ENCODE measurements at places on chromosomes 2 and 18.

DNA sequence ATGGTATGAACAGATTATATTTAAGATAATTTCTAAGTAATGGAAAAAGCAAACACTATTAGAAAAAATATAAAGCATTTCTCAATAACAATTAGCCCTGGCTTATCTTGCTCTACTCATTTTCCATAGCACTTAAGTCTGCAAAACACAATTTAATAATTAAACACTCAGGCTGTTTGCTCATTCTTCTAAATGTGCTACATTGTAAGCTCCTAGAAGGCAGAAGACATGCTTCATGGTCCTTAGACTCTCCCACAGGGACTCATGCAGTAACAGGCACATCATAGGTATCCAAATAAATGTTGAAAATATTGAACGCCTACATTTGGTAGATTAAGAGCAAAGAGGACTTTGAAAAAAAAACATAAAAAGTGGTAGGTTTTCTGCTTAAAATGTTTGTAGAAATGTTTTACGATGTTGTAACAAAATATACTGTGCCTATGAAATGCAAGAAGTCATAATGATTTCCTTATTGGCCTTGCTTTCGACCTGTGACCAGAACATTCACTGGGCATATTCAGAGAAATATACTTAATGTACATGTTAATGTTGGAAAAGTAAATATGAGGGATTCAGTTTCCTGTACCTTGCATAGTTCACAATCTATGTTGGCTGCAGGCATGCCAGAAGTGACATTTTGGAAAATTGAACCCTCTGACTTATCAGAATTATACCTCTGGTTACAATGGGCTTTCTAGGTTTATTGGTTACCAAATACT, 27.2 kb downstream of the G6PC2 start:
- DNase-seq, result no peak

DNA sequence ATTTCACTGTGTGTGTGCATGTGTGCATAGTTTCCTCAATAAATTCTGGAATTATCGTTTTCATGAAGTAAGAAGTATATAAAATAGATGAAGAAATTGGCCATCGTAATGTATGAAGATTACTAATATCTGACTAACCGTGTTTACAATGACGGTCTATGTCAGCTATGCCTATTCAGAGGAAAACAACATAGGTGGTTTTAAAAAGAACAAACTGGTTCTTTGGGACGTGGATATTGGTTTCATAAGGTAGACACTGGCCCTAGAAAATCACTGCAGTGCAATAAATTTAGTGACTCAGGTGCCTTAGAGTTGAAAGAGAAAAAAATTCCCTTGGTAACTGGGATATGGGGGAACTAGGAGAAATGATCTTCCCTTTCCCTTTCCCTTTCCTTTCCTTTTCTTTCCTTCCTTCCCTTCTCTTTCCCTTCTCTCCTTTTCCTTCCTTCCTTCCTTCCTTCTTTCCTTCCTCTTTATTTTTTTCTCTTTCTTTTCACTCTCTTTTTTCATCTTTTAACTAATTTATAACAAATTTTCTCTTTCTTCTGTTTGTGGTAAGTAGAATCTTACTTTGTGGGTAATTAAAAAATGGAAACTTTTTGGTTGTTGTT, 36.4 kb downstream of the MAP2 start:
- no peak for DNase-seq

DNA sequence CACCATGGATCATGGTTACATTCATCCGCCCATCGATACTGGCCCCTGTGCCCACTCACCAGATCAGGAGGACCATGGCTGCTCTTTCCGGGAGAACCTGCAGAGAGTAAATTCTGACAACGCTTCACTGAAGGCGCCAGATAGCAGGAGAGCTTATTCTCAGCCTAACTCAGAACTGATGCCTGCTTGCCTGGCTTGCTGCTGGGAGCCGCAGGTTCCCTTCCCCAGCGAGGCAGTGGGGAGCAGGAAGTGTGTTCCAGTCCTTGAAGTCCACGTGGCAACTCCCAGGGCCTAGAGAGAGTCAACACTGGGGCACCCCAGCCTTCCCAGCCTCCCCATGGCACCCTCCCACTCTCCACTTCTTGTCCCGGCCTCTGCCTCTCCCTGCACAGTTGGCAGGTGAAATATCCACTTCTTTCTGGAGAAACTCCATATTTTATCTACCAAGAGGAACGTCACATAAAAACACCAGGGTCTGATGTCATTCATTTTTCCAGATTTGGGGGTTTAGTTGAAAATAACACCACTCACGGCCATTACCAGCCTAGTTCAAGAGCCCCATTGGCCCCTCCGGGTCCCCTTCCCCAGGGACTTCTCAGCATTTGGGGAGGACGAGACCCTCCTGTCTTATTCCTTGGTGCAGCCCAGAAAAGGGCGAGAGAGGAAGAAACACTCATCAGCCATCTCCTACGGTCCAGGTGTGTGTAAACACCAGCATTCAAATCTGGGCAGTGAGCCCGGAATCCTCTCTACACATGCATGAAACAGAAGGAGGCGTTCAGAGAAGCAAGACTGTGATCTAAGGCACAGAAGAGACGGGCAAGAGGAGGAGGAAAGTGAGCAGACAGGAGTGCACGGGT, 3.5 kb upstream of the TUBB6 start:
- DNase-seq, result no peak

DNA sequence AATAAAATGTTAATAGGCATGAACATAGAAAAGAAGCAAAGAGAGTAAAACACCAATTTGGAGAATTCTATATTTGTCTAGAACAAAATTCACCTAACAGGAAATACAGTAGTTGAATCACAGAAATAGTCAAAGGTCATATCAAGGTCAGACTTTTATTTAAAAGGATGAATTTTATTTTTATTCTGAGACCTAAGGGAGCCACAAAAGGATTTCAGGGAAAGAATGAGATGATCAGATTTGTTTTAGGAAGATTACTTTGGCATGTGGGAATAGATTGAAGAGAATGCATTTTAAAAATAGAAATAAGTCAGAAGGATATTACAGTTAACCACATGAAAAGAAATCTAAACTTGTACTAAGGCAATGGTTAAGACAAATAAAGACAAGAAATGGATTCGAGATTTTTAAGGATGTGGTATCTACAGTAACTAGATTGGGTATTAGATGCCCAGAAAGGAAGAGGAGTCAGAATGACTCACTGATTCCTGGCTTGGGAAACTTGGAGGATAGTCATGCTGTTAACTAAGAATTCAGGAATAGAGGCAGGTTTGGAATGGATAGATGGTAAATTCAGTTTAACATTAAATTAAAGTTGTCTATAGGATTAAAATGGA, 56.0 kb downstream of the METTL4 start:
- DNase-seq, result peak; percentile 97

DNA sequence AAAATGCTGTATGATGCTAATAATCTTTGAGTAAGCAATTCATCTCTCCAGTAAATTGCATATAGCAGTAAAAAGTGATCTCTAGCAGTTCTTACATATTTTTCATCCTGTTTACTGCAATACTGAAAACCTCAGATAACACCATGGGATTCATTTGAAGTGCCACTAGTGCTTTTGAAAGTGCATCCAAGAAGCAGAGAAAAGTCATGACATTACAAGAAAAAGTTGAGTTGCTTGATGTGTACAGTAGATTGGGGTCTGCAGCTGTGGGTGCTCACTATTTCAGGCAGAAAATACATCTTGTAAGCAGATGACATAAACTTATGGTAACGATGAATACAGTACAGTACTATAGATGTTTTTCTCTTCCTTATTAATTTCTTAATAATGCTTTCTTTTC, 1984.9 kb upstream of the LRRTM1 start:
- no peak for DNase-seq

DNA sequence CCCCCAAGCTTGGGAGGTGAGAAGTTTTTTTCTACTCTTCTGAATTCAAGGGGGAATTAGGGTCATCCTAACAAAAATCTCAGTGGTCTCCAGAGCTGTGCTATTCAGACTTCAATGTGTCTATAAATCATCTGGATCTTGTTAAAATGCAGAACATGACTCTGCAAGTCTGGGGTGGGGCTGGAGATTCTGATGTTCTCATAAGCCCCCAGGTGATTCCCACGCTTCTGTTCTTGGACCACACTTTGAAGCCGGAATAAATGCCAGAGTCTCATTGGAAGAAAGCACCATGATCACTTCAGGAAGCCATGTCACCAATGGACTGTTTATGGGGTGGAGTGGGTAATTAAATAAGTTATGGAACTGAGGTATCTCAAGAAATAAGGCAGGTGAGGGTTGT, 22.2 kb upstream of the SLC16A14 start:
- no peak for DNase-seq

GRCh38 chr2:230968921-230969658, 26.8 kb upstream of the SPATA3 start:
- DNase-seq, result no peak

DNA sequence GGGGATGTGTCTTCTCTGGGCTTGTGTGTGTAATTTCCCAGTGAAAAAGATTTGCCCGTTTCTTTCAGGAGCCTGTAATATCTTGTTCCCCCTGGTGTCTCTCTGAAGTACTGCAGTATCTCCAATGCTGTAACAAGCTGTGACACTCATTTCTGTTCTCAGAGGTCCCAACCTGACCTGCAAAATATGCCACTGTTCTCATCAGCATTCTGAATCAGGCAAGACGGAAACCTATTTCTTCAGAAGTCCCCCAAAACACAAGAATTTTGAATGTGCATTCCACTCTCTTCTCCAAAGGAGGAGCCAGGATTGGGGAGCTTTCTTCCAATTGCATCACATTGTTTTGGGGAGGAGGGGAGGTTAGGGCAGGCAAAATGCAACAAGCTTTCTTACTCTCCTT, 77.0 kb upstream of the CNGA3 start:
- DNase-seq, result peak; percentile 49

DNA sequence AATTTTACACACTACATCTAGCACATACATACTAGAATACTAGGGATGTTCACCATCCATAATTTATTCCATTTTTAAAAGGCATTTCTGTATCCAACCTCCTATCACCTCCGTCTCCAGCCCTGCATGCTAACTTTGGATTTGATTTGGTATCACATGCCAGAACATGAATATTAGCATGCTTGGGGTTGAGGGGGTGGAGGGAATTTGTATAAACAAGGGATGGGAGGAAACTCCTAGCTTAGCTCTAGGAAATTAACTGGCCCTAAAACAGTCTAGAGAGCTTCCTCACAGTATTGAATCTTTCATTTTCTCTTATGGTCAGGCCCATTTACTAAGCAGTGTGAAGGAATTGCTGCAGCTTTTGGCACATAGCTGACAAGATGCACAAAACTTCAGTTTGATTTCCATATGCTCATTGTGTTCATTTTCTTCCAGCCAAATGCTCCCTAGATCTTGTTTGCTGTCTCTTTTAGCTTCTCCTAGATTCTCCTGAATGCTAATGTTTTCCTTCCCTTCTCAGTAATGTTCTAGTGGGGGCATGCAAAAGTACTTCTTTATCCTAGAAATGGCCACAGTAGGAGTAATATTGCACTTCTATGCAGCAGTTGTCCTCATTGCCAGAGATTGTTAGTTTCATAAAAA, 135.2 kb downstream of the VWC2L start:
- DNase-seq, result no peak

- DNase-seq, result peak; percentile 53
Measured at GRCh38 chr18:56377231-56377630, 261.2 kb downstream of the TXNL1 start.

- DNase-seq, result no peak
Measured at GRCh38 chr2:190365499-190366204, 22.3 kb downstream of the INPP1 start.
